ENCODE measurements at places on chromosomes 1 and 21.
A peak's percentile ranks its signal among the peaks of the same experiment; 100 is the strongest.

- no peak for DNase-seq
Measured at GRCh38 chr1:45643978-45644377, 20.1 kb upstream of the CCDC17 start.

GRCh38 chr21:37337831-37338230 lies 28.7 kb upstream of the DYRK1A start:
- DNase-seq: peak; percentile 49

- DNase-seq: peak; percentile 98
Measured at GRCh38 chr1:68384321-68384813, 65.4 kb downstream of the RPE65 start.

GRCh38 chr1:11746795-11747487 lies 11.0 kb downstream of the AGTRAP start:
- DNase-seq: no peak

DNA sequence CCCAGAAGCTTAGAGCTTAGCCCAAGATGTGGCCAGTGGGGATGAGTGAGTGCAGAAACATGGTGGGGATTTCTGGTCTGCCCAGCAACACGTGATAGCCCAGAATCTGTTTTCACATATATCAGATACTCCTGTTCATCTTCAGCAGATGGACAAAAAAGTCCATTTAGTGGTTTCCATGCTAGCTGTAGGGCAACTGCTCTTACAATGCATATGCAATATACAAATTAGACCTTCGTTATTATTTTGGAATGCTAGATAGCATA lies 96.9 kb upstream of the SGIP1 start:
- DNase-seq: no peak

GRCh38 chr1:9371391-9371935 lies 78.8 kb downstream of the SPSB1 start:
- no peak for DNase-seq

- DNase-seq: no peak
Measured at GRCh38 chr1:6497215-6497866, 5.9 kb upstream of the PLEKHG5 start.

- no peak for DNase-seq
Measured at GRCh38 chr1:175889848-175890247, 146.5 kb upstream of the TNR start.

DNA sequence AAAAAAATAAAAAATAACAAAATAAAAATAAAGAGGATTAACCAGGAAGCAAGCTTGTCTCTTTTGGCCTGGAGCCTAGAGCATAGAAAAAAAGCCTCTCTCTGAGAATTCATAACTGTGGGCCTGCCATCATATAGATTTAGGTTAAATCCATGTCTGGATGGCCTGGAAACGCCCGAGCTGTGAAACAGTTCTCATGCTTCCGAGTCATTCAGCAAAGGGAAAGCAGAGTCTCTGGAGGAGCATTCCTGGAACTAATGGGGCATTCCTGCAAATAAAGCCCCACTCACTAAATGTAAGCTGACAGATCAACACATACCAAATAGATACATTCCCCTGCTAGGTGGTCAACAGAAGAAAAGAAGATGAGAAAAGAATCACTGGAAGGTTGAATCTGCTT lies 75.8 kb upstream of the GNG4 start:
- no peak for DNase-seq

DNA sequence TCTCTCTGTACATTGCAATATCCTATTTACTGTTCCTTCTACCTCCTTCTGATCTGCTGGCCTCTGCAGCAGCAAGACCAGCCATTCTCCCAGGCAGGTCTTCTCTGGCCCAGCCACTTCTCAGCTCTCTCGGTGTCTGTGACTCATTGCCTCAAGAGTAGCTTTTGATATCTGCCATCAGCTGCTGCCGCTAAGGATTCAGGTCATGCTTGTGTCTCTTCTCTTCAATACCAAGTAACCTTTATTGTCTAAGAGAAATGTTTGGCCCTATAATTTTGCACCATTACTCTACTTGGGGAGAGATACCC lies 101.8 kb downstream of the TMEM53 start:
- DNase-seq: no peak

- DNase-seq: no peak
Measured at GRCh38 chr1:247064304-247064703, 14.3 kb downstream of the ZNF670 start.

DNA sequence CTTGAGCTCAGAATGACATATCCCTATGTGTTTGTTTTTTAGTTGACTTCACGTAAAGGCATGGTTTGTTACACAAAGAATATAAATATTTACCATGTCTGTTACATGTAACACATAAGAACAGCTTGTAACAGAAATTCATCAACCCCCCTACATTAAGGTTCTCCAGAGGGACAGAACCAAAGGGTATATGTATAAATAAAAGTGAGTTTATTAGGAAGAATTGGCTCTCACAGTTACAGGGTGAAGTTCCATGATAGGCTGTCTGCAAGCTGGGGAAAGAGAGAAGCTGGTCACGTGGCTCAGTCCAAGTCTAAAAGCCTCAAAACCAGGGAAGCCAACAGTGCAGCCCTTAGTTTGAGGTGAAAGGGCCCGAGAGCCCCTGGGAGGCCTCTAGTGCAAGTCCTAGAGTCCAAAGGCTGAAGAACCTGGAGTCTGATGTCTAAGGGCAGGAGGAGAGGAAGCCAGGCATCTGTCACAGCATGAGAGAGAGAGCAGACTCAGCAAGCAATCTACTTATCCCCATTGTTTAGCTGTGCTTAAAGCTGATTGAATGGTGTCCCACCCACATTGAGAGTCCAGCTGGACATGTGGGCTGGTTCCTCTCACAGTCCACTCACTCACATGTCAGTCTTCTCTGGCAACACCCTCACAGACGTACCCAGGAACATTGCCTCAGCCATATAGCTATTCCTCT lies 15.8 kb downstream of the THRAP3 start:
- DNase-seq: no peak

DNA sequence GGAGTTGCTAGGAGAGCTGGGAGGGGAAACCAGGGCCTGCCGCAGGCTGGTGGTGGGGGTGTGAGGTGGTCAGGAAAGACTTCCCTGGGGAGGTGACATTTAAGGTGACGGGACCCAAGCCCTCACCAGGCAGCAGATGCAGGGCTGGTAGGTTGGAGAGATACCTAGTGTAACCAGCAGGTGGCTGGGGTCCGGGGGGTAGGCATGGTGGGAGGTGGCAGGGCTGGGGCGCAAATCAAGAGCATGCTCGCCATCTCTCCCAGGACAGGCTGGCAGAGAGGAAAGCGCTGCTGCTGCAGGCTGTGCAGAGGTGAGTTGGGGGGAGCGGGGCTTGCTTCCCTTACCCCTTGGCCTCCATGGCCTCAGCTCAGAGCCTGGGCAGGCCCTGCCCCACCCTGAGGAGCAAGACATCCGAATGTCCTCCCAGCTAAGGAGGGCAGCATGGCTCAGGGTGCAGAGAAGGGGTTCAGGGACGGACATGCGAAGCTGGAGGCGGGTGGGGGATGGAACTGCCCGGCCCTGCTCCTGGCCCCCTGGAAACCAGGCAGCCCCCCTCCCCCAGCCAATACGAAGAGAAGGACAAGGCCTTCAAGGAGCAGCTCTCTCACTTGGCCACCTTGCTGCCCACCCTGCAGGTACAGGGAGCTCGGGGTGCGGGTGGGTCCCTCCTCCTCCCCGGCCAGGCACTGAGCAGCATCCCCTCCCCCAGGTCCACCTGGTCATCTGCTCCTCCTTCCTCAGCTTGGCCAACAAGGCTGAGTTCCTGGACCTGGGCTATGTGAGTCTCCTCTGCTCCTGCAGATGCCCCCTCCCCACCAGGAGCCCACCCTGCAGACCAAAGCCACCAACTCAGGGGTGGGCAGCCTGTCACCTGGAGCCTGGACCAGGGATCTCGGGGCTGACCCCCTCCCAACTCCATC lies 4.0 kb downstream of the RNF207 start:
- no peak for DNase-seq

GRCh38 chr1:93549811-93550210 lies 101.9 kb downstream of the FNBP1L start:
- no peak for DNase-seq

- no peak for DNase-seq
Measured at GRCh38 chr1:182207300-182207699, 145.8 kb upstream of the ZNF648 start.

DNA sequence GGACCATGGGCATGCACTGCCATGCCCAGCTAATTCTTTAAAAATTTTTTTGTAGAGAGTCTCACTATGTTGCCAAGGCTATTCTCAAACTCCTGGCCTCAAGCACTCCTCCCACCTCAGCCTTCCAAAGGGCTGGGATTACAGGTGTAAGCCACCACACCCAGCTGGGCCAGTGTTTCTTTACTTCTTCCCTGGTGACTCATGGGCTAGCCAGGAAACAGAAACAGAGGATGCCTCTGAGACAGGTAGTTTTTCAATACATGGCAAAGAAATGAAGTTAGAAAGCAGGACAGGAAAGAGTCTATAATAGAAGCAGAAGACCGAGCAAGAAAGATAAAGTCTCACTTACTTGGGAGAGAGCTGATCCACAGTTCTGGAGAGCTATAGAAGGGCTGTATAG lies 7.6 kb upstream of the C1orf74 start:
- no peak for DNase-seq

DNA sequence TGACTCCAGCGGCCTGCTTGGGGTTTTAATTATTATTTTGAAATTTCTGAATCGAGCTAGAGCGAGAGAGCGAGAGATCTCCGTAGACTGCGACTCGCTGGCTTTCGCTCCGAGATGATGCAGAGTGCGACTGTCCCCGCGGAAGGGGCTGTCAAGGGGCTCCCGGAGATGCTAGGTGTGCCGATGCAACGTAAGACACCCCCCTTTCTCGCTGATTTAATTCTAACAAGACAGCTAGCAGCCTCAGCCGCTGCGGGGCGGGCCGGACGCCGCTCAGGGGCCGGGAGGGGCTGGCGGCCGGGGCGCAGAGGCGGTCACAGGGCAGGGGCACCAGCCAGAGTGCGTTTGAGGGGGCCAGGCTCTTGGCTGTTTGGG lies 339 bp downstream of the LHX4 start:
- DNase-seq: no peak

DNA sequence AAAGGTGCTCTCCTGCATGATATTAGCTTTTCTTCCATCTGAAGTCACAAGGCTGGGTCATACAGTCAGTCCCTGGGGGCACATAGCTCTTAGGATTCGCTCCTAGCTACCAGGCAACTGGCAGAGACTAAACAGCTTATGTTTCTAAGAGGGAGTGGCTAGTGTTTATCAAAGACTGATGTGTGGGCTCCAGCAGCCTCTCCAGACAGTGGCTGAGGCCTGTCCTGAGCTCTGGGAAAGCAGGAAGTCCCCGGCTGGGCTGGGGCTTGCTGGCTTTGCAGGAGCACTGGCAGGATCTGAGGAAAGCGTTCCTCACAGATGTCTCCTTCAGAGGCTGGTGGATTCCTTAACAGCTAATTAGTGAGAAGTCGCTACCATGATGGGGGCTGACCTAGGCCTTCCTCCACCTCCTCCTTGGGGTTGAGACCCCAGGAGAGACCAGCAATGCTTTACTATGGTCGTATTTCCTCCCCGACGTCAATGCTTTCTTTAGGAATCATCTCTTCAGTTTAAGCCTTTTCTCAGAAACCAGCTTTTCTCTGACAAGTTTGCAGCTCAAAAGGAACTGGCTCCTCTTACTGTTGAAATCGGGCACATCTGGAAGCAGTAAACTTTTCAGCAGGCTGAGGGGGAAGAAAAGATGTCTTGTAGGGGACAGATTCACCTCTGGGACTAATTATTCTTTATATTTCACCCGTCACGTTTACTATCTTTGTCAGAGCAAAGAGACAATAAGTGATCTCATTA lies 33.5 kb upstream of the HHAT start:
- DNase-seq: no peak

DNA sequence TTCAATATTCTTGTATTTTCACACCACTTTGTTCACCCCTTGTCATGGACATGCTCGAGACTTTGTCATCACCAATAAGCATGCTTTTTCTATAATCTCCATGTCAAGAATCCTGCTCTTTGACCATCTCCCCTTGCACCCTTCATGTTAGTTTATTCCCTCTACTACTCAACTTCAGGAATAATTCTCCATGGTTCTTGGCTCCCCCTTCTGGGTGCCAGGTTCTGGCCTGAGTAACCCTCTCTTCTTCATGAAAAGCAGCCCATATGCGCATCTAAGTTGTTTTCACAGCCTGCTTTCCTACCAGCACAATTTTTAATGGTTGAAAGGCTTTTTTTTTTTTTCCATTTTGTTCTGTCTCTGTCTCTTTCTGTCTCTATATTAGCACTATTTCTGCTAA lies 160.7 kb downstream of the LEPR start:
- DNase-seq: no peak

DNA sequence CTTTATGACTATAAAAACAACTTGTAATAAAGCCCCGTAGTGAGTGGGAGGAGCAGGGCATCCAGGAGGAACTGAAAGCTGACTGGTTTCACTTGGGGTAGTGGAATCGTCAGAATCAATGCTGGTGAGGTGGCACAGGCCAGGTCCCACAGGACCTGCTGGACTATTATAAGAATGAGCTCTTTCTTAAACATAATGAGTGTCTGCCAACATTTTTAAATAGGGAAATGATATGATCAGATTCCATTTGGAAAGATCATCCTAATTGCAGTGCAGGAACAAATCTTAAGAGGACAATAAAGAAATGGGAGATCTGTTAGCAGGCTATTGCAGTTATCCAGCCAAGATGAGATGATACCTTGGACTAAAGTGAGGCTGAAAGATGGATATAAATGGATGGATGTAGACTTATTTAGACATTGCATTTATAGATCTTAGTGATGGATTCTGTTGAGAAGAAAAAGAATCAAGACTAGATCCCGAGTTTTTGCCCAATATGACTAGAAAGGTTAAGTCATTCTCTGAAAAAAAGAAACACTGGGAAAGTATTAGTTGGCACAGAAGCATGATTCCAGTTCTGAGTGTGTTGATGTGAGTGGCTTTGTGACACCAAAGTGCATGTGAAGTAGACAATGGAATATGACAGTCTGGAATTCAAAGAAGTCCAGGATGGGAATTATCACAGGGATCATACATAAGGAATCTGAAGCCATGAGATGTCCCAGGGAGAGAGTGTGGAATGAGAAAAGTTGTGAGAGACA lies 153.3 kb upstream of the SGIP1 start:
- no peak for DNase-seq

GRCh38 chr1:56845343-56845742 lies 9.3 kb upstream of the C8A start:
- no peak for DNase-seq

- DNase-seq: no peak
Measured at GRCh38 chr1:8398086-8398485, 80.2 kb downstream of the SLC45A1 start.

- DNase-seq: no peak
Measured at GRCh38 chr1:183148599-183148998, 37.5 kb upstream of the LAMC2 start.

DNA sequence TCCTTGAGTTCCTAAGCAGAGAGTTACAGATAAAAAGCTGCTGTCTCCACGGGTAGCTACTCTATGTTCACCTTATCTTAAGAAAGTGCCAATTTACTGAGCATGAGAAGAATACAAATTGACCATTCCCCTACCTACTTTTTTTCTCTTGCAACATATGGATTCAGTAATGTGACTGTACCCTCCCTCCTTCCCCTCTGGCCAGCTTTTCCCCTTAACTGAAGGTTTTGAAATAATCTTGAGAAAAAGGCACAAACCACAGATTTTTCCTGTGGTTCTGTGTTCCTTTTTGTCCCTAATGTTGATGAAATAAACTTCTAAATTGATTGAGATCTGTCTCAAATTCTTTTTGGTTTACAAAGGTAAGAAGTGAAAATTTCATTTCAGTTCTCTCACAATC lies 2.6 kb upstream of the CD2 start:
- DNase-seq: no peak

Measured in AG09309 (cell line).